AG20443 (cell line): ENCODE measurements at places on chromosomes 6 and 20.

- peak; percentile 65 for DNase-seq
Observed at GRCh38 chr6:157800420-157801237, 22.4 kb upstream of the SNX9 start.

DNA sequence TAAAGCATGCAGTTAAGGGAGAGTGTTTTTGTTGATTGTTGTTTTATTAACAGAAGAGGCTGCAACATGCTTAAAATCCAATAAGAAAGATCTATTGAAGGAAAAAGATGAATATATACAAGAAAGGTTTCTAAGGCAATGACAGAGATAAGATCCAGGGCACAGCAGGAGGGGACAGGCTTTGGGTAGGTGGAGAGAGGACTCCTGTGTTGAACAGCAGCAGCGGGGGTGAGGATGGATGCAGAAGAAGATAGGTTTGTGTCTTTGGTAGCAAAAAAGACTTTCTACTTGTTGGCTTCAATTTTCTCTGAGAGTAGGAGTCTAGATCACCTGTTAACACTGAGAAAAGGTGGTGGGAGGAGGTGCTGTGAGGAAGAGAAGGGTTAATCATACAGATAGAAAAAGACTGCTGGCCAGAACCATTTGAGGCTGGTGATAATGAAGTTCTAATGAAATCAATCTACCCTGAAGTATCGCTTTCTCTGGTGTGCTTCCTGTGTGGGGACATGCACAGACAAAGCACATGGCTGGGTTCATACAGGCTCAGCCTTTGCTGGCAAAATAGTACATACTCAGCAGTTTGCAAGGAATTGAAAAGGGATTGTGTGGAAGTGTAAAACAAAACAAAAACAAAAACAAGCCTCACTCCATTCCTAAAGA, 17.2 kb upstream of the DST start:
- no peak for DNase-seq

- peak; percentile 85 for DNase-seq
Observed at GRCh38 chr20:24535941-24536730, 66.7 kb downstream of the SYNDIG1 start.

GRCh38 chr6:150765067-150765764, 100.3 kb upstream of the MTHFD1L start:
- DNase-seq = no peak

DNA sequence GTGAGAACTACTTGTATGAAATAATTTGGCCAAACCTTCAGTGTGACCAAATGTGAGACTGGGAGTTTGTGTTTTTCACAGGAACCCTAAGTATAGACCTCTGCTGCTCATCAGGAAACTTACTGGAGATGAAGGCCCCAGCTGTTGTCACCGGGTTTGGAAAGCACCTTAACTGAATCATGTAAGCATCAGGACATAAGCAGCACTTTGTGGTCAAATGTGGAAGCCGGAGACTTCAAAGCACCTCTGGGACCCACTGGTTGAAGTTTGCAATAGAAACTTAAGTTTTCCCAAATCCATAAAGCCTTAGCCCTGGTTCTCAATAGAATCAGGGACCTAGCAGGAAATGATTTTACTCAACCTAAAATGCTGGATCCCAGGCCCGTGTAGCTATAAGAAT, 14.3 kb downstream of the TTPAL start:
- no peak for DNase-seq

GRCh38 chr6:52611833-52612232, 35.0 kb upstream of the TRAM2 start:
- DNase-seq = no peak

DNA sequence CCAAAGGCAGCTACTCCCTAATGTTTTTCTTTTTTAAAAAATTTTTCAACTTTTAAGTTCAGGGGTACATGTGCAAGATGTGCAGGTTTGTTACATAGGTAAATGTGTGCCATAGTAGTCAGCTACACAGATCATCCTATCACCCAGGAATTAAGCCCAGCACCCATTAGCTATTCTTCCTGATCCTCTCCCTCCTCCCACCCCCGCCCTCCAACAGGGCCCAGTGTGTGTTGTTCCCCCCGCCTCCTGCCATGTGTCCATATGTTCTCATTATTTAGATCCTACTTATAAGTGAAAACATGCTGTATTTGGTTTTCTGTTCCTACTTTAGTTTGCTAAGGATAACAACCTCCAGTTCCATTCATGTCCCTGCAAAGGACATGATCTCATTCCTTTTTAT, 12.4 kb downstream of the TRIM15 start:
- no peak for DNase-seq

- DNase-seq = no peak
Observed at GRCh38 chr6:142773324-142773723, 171.7 kb downstream of the HIVEP2 start.
